Esophagus squamous epithelium (tissue), 5 donors: ENCODE measurements at places on chromosomes 5 and 9. TPM values are rescaled to one million over a fixed set of nuclear protein-coding genes. Genes with fewer than 3 reads are reported as not detected.

DNA sequence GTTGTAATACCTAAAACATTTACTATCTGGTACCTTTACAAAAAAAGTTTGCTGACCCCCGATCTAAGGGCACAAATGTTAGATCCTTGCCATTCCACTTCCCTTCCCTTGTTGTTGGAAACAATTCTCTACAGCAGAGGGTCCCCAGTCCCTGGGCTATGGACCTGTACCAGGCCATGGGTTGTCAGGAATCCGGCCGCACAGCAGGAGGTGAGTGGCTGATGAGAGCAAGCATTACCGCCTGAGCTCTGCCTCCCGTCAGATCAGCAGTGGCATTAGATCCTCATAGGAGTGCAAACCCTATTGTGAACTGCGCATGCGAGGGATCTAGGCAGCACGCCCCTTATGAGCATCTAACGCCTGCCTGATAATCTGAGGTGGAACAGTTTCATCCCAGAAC is 248.5 kb downstream of the AP3B1 start:
- H3K4me3 ChIP-seq: no peak overlapping the region
- H3K27ac ChIP-seq: no peak overlapping the region
- no peak for DNase-seq
- H3K4me1 ChIP-seq: no peaks in the 10 kb centered on the region
- no peaks in the 10 kb centered on the region for H3K27me3 ChIP-seq
- H3K36me3 ChIP-seq: no peaks in the 10 kb centered on the region

DNA sequence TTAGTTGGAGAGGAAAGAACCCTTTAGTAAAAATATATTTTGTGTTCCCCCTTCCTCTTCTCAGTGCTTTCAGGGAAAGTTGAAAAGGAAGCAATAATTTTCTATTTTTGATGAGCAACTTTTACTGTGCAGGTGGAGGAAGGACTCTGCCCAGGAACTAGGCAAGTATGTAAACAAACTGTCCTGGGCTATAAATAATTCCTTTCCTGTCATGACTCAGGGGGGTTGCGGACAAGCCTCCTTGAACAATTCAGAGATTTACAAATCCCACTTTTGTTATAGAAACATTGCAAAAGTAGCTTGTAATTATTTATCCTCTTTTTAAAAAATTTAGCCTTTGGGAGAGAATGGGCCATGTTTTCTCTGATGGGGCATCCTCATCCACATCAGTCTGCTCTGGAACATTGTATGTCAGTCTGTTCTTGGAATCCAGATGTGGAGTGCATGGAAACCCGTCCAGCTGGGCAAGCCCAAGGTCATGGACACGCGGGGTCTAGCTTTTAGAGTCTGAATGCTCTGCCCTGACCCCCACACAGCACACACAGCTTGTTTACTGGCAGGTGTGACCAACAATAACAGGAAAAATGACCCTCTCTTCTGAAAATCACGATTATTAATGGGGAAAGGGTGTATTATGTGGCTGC is 127.6 kb downstream of the GADD45G start:
- peaks cover 17% of the 10 kb centered on the region for H3K4me1 ChIP-seq
- H3K4me3 ChIP-seq: no peak overlapping the region
- no peak overlapping the region for H3K27ac ChIP-seq
- no peak for DNase-seq

DNA sequence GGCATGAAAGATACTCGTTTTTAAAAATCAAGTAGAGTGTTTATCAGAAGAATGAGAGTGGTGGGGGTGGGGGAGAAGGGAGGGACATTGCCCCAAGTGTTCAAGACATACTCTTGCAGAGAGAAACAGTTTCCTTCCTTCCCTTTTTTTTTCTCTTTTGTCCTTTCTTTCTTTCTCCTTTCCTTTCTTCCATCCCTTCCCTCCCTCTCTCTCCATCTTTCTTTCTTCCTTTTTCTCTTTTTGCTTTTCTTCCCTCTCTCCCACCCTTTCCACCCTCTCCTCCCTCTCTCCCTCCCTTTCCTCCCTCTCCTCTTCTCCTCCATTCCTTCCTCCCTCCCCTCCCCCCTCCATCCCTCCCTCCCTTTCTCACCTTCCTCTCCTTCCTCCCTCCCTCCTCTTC is 478.3 kb upstream of the EDIL3 start:
- DNase-seq: no peak
- no peaks in the 10 kb centered on the region for H3K27me3 ChIP-seq
- H3K36me3 ChIP-seq: no peaks in the 10 kb centered on the region
- no peak overlapping the region for H3K4me3 ChIP-seq
- no peaks in the 10 kb centered on the region for H3K4me1 ChIP-seq

- H3K4me3 ChIP-seq: no peak overlapping the region
- H3K27me3 ChIP-seq: no peaks in the 10 kb centered on the region
- DNase-seq: no peak
- no peaks in the 10 kb centered on the region for H3K36me3 ChIP-seq
These were observed 419.5 kb upstream of the ACTBL2 start for GRCh38 chr5:57902095-57902494.

- no peaks in the 10 kb centered on the region for H3K27me3 ChIP-seq
- H3K36me3 ChIP-seq: no peaks in the 10 kb centered on the region
- no peak overlapping the region for H3K4me3 ChIP-seq
- peaks cover 65% of the 10 kb centered on the region for H3K4me1 ChIP-seq
- H3K27ac ChIP-seq: peak overlapping the region; percentile 58
These were observed 159.4 kb downstream of the MACROH2A1 start for GRCh38 chr5:135239453-135240282.

- no peaks in the 10 kb centered on the region for H3K4me1 ChIP-seq
- no peak overlapping the region for H3K4me3 ChIP-seq
- H3K27me3 ChIP-seq: no peaks in the 10 kb centered on the region
- H3K27ac ChIP-seq: no peak overlapping the region
- DNase-seq: no peak
- H3K36me3 ChIP-seq: no peaks in the 10 kb centered on the region
These were observed 42.6 kb downstream of the ANKRD55 start for GRCh38 chr5:56190497-56190896.

GRCh38 chr5:2569176-2569575 is 182.3 kb downstream of the IRX2 start:
- H3K27ac ChIP-seq: no peak overlapping the region
- no peak overlapping the region for H3K4me3 ChIP-seq
- H3K36me3 ChIP-seq: no peaks in the 10 kb centered on the region
- H3K27me3 ChIP-seq: no peaks in the 10 kb centered on the region

DNA sequence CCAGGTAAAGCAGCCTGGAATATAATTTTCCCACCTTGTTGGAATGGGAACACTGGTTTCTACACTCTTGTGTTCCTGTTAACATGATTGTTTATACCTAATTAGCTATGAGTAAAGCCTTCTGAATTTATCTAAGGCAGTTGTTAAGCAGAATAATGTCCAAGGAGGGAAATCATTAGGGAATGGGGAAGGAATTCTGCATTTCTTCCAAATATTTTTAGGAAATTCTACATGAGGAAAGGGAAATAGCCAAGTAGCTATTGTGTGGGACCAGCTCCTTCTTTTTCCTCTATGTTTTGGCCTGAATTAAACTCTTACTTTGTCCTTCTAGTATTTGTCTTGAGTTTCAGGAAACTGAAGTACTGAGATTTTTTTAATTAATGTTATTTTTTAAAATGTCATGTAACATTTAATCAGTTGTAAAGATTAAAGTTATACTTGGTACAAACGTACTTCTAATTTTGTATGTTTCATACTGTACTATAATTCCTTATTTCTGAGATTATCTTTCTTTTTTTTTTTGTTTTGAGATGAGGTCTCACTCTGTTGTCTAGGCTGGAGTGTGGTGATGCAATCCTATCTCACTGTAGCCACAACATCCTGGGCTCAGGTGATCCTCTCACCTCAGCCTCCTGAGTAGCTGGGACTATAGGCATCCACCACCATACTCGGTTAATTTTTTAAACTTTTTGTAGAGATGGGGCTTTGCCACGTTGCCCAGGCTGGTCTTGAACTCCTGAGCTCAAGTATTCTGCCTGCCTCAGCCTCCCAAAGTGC is 28.5 kb downstream of the ANKDD1B start:
- H3K4me3 ChIP-seq: no peak overlapping the region
- no peaks in the 10 kb centered on the region for H3K4me1 ChIP-seq
- no peaks in the 10 kb centered on the region for H3K27me3 ChIP-seq

GRCh38 chr5:168580227-168580508 is 1.0 kb upstream of the PANK3 start:
- peak overlapping the region; percentile 83 for H3K4me3 ChIP-seq
- no peaks in the 10 kb centered on the region for H3K36me3 ChIP-seq
- no peak for DNase-seq
- no peaks in the 10 kb centered on the region for H3K27me3 ChIP-seq
- H3K4me1 ChIP-seq: peaks cover 6% of the 10 kb centered on the region

DNA sequence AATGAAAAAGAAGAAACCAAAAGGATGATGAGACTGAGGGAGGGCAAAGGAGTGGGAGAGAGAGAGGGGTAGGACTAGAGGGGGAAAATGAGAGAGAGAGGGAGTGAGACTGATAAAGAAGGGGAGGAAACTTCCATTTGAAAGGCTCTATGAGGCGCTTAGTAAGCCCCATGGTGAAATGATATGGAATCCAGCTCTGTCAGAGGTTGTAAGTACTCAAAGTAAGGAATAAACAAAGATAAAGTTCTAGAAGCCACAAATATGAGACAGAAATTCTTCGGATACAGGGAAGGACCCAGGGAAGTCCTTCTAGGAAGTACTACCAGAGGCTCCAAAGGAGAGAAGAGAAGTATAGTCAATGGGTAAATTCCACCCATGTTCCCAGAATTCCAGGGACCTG is 21.7 kb upstream of the VLDLR start:
- no peaks in the 10 kb centered on the region for H3K27me3 ChIP-seq
- no peak for DNase-seq
- no peak overlapping the region for H3K4me3 ChIP-seq
- H3K36me3 ChIP-seq: no peaks in the 10 kb centered on the region

GRCh38 chr5:89320421-89321277 is 437.7 kb upstream of the MEF2C start:
- no peaks in the 10 kb centered on the region for H3K4me1 ChIP-seq
- H3K27me3 ChIP-seq: no peaks in the 10 kb centered on the region
- no peak overlapping the region for H3K4me3 ChIP-seq
- no peaks in the 10 kb centered on the region for H3K36me3 ChIP-seq
- no peak for DNase-seq

- DNase-seq: no peak
- H3K4me1 ChIP-seq: no peaks in the 10 kb centered on the region
- H3K36me3 ChIP-seq: no peaks in the 10 kb centered on the region
These were observed 72.0 kb downstream of the CCNH start for GRCh38 chr5:87340716-87341115.

DNA sequence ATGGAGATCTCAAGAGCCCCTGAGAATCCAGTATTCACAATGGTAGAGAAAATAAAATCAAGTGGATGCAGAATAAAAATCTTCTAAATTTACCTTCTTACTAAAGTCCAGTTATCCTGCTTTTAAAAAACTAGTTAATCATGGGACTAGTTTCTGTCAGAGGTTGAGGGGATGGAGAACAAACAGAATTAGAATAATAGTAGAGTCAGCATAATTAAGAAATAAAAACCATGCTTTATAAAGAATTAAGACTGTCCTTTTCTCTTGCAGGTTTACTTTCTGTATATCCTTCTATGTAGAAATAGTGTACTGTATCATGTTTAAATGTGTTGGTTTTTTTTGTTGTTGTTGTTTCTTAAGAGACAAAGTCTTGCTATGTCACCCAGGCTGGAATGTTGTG is 23.0 kb downstream of the ACOT12 start:
- no peak overlapping the region for H3K4me3 ChIP-seq
- DNase-seq: no peak

DNA sequence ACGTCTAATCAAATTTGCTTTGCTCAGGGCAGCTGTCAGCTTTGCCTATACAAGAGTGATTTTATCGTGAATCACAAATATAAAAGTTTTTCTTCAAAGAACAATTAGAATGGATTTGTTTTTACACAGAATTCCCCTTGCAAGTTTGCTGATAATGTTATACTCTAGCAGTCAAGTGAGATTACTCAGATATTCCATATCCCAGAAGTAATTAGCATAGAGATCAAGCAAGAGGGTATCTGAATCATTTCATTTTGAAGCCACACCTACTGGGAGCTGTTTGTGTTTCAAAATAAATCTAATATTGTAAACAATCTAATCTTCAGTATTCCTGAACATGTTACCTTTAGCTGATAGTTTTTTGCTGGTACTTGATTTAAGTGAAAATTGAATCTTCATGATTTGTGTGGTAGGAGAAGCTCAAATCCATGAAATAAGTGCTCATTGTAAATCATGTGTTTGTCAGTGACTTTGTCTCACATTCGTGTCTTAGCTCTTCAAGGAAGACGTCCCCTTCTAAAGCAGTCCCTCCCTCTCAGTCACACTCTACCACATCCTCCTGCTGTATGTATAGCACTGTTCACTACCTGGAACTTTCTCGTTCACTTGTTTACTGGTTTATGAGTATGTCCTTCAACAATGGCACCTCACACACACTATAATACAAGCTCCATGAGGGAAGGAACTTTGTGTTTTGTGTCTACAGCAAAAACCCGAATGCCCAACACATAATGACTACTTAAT is 3.3 kb upstream of the TTC39B start:
- no peak for DNase-seq
- no peaks in the 10 kb centered on the region for H3K36me3 ChIP-seq
- H3K27me3 ChIP-seq: no peaks in the 10 kb centered on the region
- H3K27ac ChIP-seq: no peak overlapping the region
- no peak overlapping the region for H3K4me3 ChIP-seq

- no peak overlapping the region for H3K4me3 ChIP-seq
- H3K4me1 ChIP-seq: no peaks in the 10 kb centered on the region
- H3K27ac ChIP-seq: no peak overlapping the region
These were observed 215.6 kb downstream of the ARHGEF28 start for GRCh38 chr5:73841641-73842040.

DNA sequence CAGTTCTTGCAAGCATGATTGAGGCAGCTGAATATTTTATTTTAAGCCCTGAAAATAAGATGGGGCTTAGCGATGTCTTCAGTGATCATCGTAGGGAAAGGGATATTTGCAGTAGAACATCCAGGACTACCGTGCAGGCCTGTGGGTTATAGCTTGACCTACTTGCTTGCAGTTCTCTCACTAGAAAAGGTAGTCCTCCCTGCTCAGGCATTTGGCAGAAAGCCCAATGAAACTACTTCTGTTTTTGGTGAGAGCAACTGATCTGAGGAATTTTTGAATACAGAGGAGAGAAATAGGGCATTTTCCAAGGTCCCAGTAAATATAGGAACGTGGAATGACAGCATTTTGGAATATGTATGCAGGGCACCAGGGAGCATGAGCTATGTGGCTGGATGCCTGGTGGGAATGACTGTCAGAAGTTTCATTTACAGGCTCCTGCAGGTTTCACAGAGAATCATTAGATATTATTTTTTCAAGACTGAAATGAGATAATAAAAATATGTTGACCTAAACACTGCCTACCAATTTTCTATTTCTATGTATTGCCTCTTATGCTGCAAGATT is 417.9 kb upstream of the ACTBL2 start:
- H3K27ac ChIP-seq: no peak overlapping the region
- H3K36me3 ChIP-seq: no peaks in the 10 kb centered on the region
- no peaks in the 10 kb centered on the region for H3K27me3 ChIP-seq

The SLC6A7 gene
- total RNA-seq: not detected

The ESM1 gene
- total RNA-seq: 0.95 TPM

The CXCL14 gene
- 125 TPM for total RNA-seq

The PTPN3 gene
- 21.6 TPM for total RNA-seq

The GPR150 gene
- total RNA-seq: not detected

The SAXO1 gene
- not detected for total RNA-seq

The XPA gene
- 9.7 TPM for total RNA-seq

The RAD17 gene
- total RNA-seq: 10.4 TPM

The ZNF618 gene
- total RNA-seq: 2.1 TPM

The ARL14EPL gene
- total RNA-seq: not detected

The CCDC152 gene
- 0.44 TPM for total RNA-seq

The CFAP157 gene
- not detected for total RNA-seq

The PGM5 gene
- total RNA-seq: 31.9 TPM

The SPATA31A7 gene
- not detected for total RNA-seq
